Activated naive CD4-positive, alpha-beta T cell treated with anti-CD3 and anti-CD28 coated beads, Interleukin-2, amount 50 U/mL, for 72 hours (primary cell): ENCODE measurements at places on chromosomes 3 and 15. TPM values are rescaled to one million over a fixed set of nuclear protein-coding genes. Genes with fewer than 3 reads are reported as not detected.

DNA sequence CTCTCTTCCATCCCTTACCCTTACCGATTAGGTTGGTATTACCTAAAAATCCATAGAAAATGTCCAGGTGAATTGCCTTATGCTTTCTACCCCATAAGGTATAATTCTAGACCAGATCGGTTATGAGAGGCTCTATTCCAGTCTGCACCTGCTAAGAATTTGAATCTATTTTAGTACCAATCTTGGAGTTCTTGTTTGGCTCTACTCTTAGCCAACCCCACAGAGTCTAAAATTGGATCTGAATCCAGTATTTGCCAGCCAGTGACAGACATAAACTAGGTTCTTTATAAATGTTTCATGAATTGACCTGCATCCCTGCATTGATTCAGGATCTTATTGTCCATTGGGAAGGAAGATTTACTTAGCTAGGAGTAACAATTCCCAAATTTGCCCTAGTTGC, 6.5 kb downstream of the KLHL24 start:
- no peak for DNase-seq

GRCh38 chr3:19652336-19652735, 281.7 kb downstream of the EFHB start:
- no peak for DNase-seq

DNA sequence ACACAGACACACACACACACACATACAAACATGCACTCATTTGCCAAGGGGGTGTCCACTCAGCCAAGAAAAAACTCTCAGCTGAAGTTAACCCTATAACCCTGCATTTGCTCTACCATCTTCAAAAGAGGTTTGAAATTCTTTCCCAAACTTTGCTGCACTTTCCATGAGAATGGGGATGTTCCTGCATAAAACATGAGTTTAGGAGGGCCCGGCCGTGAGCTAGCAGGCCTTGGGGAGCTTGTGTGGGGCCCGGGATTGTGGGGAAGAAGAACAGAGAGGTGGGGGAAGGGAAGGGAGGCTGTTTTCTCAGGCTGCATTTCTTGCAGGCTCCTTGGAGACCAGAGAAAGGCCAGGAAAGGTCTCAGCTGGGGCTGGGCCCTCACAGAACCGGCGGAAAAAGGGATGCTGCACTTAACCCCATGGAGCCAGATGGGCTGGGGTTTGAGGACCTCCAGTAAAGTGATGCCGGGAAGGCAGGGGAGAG, 40.8 kb downstream of the SEMA5B start:
- no peak for DNase-seq

GRCh38 chr3:12222775-12223485, 64.2 kb upstream of the TIMP4 start:
- DNase-seq: no peak

Gene TM4SF1
- not detected for total RNA-seq
